ENCODE measurements at places on chromosomes 16 and 17.

DNA sequence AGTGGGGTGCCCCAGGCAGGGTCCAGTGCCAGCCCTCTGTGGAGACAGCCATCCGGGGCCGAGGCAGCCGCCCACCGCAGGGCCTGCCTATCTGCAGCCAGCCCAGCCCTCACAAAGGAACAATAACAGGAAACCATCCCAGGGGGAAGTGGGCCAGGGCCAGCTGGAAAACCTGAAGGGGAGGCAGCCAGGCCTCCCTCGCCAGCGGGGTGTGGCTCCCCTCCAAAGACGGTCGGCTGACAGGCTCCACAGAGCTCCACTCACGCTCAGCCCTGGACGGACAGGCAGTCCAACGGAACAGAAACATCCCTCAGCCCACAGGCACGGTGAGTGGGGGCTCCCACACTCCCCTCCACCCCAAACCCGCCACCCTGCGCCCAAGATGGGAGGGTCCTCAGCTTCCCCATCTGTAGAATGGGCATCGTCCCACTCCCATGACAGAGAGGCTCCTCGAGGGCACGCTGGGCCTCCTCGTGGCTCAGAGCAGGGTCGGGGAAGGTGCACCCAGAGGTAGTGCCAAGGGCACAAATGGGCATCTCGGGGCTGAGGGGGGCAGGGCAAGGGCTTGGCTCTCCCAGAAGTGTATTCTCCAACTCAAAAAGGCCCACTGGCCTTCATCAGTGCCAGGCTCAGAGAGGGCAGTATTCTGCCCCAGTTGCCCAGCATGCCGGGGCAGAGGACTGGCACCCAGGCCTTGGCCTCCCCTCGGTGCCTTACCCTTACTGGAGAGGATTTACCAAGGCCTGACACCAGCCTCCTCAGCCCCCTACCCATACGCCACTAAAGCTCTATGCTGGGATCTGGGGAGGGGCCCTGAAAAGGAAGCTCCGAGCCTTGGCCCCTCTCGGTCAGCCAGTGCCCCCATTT, at the start of gene CDH5:
TSS of gene CDH5 (plus strand) at position 259 of the 867 bp plus-strand sequence. CDS start 12,647 bp downstream, outside the sequence.
- peak; percentile 89 for DNase-seq

GRCh38 chr17:41865596-41865893, 322 bp upstream of the KLHL11 start:
- no peak for DNase-seq

GRCh38 chr16:85168732-85169256, 56.5 kb upstream of the CIBAR2 start:
- peak; percentile 86 for DNase-seq

GRCh38 chr17:38349097-38349730, 2.4 kb upstream of the SOCS7 start:
- peak; percentile 89 for DNase-seq

DNA sequence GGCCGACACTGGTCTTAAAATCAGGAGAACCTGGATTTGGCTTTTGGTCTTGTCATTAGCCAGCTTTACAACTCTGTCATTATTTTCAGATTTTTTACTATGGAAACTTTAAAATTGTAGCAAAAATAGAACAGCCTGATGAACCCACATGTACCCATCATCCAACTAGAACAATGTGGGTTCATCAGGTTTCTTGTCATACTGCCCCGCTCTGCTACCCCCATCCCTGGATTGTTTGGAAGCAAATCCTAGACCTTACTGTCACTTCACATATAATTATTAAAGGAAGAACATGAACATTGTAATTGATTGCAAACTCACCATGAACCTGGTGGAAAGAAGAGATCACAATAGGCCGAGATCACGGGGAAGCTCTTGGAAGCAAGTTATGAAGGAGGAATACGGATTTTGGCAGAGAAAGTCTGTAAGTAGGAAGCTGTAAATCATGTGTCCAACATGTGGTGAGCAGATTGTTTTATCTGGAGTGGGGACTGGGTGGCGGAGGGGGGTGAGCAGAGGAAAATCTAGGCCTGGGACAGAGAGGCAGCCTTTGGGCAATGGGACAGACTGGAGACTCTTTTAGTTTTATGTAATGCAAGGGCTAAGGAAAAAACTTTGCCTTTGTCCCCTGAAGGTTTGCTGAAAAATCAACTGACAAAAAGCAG, 67.0 kb downstream of the PITPNC1 start:
- DNase-seq: no peak

GRCh38 chr16:3807425-3808123, 72.9 kb downstream of the CREBBP start:
- no peak for DNase-seq

DNA sequence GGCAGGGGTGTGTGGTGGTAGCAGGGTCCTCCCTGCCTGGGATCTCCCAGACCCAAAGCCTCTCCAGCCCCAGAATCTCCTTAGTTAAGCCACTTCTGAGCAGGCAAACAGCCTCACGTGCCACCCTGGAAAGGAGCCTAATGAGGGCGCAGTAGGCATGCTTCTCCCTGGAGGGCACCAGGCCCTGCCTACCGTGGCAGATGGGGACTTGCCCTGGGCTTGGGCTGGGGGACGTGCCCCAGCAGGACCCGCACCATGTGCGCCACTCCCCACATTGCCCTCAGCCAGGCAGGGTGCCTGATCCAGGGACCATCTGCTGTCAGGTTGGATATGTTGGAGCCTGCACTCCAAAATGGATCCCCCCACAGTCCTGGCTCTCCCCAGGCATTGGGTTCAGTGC, 14.2 kb downstream of the FAM83G start:
- no peak for DNase-seq

- no peak for DNase-seq
Measured at GRCh38 chr17:34542700-34543336, 36.6 kb upstream of the TMEM132E start.

- DNase-seq: no peak
Measured at GRCh38 chr17:29697371-29697770, 74.7 kb upstream of the CORO6 start.

DNA sequence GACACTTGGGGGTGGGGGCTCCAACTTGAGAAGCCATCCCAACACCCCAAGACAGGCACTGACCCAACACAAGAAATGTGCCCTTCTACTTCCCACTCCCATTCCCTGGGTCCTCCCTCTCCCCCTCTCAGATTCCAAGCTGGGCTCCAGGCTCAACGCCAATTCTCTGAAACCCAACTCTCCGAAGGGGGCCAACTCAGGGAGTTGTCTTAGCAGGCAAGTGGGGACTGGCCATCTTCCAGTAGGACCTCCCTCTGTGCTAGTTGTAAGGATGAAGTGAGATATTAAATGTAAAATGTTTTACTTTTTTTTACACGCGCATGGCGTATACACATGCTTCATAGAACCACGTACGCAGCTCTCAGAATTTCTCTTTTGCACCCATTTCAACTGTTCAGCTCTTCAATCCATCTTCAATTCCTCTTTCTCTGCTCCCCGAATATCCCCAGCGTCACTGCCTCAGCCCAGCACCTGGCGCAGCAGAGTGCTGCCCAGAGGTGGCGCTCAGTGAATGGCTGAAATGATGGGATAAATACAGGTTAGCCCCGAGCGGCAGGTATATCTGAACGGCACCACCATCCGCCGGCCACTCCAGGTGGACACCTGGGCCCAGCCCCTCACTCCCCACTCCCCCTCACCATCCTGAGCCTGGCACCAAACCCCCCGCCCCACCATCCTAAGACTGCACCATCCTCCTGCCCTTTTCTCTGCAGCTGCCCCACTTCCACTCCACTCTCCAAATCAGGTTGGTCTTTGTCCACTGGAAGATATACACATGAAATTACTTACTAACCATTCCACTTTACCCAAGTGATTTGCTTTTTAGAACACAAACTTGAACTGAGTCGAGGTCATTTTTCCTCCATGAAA, 43.9 kb upstream of the TNRC6C start:
- DNase-seq: no peak

DNA sequence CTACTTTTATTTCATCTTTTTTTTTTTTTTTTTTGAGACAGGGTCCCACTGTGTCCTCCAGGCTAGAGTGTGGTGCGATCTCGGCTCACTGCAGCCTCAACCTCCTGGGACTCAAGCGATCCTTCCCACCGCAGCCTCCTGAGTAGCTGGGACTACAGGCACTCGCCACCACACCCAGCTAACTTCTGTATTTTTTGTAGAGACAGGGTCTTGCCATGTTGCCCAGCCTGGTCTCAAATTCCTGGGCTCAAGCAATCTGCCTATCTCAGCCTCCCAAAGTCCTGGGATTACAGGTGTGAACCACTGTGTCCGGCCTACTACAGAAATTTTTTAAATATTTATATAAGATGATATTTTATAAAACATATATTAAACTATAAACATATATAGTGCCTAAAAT, 4.8 kb downstream of the MYO18A start:
- DNase-seq: no peak

DNA sequence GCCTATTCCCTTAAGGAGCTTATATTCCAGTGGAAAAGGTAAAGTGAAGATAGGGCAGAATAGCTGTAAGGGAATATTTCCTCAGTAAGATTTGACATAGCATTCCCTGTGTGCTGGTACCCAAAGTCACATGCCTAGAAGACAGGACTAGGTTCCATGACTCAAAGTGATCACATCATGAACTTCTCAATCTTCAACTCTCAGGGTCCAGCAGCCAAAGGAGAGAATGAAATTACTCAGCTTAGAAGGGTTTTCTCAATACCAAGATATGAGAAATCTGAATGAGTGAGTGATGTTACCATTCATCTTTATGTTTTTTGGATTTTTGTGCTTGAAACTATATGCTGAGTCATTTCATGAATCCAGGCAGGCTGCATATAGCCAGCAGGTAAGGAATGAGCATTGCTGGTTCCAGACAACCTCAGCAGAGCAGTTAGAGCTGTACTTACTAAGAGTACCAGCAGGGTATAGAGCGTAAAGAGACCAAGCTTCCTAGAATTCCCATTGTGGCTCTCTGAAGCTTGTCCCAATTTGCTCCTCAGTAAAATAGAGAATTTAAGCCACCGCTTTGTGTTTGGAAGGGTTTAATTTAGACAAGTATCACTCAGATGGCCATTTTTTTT, 91.1 kb downstream of the ANKFN1 start:
- no peak for DNase-seq

DNA sequence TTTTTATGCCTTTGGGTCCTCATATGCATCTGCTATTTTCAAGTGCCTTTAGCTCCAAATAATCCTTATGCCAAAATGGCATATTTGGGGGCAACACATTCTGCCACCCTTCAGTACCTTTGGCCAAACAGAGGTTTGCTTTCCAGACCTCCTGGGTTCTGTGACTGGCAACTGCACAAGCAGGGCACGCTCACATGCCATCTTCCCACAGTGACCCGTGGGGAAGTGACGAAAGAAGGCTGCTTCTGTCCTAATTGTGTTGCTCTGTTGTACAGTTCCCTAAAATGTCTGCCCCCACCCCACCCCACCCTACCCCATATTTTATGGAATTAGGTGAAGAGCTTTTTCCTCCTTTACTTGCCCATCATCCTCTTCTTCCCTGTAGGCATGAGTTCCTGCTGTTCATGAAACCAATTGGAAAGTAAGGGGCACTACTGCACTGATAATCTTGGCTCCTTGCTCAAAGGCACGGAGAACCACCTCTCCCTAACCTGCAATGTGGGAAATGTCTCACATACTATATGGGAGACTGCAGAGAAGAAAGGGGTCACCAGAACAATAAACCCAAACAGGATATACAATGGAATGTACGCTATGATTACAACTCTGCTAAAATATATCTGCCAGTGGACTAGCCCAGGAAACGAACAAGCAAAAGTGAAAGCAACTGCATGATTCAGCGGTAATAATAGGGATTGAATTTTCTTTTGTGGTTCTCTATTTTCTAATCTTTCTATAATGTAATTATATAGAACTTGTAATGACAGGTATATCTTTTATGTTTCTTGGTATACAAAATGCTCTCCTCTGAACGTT, 3.3 kb upstream of the SLFN12L start:
- no peak for DNase-seq

- no peak for DNase-seq
Measured at GRCh38 chr17:19433255-19433654, 22.2 kb downstream of the RNF112 start.

GRCh38 chr17:144936-145670, 7.7 kb downstream of the SCGB1C2 start:
- DNase-seq: peak; percentile 57

GRCh38 chr17:31778523-31778922, 80.5 kb downstream of the COPRS start:
- no peak for DNase-seq

- DNase-seq: no peak
Measured at GRCh38 chr17:57108671-57109392, 23.8 kb downstream of the AKAP1 start.

GRCh38 chr16:78987666-78988065, 612.9 kb downstream of the MAF start:
- DNase-seq: no peak

GRCh38 chr16:30774367-30775130, 12.4 kb downstream of the RNF40 start:
- DNase-seq: no peak

DNA sequence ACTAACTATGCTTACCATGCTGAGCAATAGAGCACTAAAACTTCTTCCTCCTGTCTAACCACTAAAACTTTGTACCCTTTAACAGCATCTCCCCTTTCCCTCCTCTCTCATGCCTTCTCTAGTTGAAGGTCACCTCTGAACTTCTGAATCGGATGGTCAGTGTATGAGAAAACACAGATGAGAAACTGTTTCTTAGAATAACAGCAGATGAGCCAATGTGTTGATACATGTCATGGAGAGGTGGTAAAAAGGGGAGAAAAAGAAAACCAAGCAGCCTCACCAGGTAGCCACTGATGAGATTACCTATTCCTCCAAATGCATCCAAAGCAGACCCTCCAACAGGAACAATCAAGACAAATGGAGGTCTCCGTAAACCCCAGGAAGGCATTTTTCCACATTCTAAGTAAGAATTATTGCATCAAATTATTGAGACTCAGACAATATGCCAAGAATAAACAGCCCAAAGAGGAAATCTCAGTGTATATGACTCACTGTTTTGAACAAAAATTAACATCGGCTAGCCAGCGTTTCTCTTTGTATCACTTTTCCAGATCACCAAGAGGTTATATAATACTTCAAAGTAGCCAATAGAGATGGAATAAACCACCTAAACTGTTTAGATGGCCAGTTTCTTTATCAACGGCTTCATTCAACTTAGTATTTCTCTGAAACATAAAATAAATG, 793.3 kb upstream of the SOX9 start:
- no peak for DNase-seq

GRCh38 chr16:89122322-89122851, 28.7 kb downstream of the ACSF3 start:
- DNase-seq: no peak

DNA sequence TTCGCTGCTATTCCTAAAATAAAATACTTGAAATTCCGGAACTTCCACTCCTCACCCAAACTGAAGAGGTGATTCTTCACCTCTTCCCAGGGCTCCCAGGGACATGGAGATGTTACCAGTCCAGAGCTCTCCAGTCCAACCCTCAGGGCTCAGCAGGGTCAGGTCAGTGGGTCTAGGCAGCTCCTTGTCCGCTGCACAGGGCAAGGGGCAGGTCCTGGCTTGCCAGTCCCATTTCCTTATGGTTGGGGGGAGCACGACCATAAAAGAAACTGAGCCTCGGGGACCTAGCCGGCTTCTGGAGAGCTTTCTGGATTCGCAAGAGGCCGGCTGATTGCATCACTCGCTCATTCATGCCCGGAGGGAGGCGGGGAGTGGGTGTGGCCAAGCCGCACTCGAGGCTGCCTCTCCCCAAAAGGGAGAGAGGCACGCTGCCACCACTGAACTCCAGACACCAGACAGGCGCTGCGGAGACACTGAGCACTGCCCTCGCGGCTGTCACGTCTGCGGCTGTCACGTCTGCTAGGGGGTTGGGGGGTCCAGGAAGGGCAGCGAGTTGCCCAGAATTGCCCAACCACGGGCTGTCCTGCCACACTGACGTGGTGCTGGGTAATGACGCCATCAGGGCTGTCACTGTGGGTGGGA, 15.8 kb downstream of the SLC7A5 start:
- peak; percentile 96 for DNase-seq

Measured in suprapubic skin (tissue), 4 donors.